ENCODE measurements at places on chromosomes 2 and 18.

GRCh38 chr18:78526923-78527711 lies 452.5 kb upstream of the SALL3 start:
- no peak for DNase-seq

- DNase-seq = no peak
Observed at GRCh38 chr18:66676699-66677098, 72.8 kb upstream of the CDH19 start.

- DNase-seq = no peak
Observed at GRCh38 chr2:71341645-71342044, 10.1 kb downstream of the ZNF638 start.

GRCh38 chr18:61851940-61852451 lies 40.8 kb downstream of the RNF152 start:
- no peak for DNase-seq

DNA sequence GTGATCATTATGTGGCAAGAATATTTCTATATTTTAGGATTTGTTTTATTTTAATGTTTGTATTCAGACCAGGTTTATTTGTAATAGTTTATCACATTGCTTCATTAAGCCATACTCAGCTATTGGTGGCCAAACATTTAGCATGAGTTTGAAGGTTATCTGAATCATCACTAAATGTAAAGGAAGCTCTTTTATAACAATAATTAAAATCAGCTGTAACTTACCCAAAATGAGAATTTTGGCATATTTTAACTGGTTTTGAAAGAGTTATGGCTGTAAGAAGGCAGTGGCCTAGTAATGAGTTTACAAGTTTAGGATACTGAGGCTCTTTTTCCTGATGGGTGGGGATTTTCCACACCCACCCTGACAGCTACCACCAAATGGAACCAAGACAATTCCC lies 177.8 kb downstream of the EN1 start:
- DNase-seq = no peak

DNA sequence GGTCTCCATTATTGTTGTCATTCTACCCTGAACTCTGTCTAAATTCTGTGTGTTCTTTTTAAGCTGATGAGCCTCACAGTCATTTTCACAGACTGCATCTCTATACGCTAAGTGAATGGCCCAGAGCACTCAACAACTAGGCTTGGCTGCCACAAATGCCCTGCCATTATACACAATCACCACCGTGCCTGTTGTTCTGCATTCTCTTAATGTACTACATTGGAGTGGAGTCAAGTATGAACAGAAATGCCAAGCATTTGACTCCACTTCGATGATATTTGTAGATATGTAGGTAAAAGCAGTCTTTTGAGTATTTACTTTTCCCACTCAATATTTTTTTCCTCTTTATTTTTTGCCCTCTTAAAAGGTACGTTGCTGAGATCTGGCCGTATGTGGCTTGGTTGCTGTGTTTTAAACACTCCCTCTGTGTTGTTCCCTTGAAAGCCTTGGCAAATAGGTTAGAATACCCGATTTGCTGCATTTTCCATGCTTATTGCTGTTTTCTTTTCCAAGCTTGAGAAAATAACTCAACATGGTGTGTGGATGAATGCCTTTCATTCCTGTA lies 36.2 kb upstream of the TMEFF2 start:
- no peak for DNase-seq

DNA sequence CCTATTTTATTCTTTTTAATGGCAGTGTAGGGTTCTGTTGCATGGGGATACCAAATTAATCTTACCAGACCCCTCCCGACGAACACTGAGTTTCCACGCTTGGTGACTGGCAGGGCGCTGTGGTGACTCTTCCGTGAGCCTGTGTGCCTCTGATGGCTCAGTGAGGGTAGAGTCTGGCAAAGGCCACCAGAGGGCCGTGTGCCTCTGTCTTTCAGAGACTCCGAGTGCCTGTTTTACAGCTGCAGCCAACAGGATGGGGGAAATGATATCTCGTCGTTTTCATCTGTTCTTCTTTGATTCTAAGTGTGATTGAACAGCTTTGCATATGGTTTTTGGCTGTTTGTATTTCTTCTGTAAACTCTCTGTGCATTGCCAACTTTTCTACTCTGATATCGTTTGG lies 99.8 kb downstream of the ZNF236 start:
- DNase-seq = peak; percentile 67

DNA sequence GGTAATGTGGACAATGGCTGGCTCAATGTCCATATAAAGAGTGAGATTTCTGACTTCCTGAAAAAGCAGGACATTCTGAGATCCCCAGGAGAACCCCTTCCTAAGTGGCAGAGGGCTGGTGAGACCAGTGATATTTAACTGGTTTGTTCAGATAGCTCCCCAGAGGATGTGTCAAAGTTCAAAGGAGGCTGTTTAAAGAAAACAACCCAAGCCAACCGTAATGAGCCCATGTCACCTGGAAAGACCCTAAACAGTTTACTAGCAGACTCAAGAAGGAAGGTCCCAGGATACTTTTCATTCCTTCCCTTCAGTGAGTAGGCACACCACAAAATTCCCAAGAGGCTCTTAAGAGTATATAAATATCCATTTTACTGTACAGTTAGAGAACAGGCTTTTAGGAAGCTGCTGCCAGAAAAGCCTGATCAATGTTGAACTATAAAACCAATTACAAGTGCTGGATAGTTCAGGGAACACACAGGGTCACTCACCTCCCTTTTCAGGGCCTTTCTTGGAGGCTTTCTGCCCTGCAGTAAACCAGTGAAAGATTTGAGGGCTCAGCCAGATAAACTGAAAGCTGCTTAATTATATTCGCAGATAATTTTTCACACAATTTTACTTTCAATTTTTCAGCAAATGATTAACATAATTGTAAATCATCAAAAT lies 293.5 kb downstream of the ASXL3 start:
- no peak for DNase-seq

DNA sequence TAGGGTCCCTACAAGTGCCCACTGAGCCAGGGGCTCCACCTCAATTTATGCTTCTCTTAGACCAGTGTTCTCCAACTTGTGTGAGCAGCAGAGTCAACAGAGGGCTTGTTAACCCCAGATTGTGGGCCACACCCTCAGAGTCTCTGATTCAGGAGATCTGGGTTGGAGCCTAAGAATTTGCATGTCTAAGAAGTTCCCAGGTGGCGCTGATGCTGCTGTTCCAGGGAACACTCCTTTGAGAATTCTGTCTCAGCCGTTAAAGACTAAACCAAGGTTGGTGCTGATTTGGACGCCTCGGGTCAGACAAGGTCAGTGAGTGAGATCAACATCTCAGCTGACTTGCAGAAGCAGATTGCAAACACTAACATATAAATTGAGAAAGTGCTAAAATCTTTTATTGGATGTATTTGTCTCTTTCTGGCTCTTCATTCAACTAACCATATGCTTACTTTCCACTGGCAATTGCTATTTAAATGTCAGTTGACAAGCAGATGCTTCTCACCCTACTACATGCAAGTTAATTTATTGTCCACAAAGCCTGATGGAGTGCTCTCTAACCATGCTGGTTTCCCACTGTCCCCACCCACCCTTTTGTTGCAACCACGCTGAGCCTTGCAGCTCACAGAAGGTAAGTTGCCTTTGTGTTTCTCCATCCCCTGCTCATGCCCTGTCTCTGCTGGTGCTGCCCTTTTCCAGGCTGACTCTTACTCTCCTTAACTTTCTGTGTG lies 31.5 kb downstream of the LYPD1 start:
- DNase-seq = peak; percentile 66

DNA sequence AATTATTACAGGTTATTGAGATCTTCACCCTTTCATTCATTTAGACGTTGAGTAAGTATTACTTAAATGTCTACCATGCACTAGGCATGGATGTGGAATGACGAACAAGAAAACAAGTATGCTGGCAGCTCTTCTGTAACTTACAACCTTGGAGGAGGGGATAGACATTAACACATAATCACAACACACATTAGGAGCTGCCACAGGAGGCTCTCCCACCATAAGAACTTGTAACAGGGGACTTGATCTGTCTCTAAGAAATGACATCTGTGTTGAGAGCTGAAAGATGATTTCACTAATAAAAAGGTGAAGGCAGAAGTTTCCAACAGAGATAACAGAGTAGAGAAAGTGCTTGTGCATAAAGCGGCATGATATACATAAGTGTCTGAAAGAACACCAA lies 384.7 kb upstream of the ZEB2 start:
- DNase-seq = no peak

DNA sequence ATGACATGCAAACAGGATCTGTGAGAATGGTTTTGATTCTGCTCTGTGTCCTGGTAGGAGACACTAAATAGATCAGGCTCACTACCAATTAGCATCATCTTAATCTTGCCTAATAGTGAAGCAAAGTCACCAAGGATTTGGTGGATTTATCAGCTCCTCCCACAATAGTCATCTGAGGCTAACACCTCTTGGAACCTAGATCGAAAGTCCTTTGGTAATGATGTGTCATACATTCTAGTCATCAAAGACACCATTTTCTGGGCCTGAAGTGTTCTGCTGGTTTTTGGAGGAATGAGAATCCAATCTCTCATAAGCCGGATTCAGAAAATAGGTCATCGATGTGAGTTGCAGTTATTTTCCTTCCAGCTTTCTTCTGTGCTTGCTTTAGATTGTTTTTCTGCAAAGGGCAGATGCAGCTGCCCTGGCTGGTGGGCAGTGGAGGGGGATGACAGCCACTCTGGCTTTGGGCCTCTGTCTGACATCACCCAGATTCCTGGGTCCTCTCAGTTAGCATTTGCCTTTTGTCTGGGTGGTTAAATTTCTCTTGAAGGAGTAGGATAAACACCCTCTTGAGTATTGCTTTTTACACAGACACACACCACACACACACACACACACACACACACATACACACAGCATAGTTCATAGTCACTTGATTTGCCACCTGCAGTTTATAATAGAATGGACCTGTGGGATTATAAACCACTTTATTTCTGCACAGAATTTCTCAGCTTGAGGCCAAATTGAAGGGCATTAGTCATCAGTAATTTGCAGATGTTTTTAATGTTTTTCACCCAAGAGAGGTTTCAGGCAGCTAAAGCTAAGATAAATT lies at the start of gene MYO3B:
Gene MYO3B, plus strand, starts transcription at position 198 of the 832 bp plus-strand sequence. Its CDS starts 141 bp downstream, at position 339.
- DNase-seq = no peak

DNA sequence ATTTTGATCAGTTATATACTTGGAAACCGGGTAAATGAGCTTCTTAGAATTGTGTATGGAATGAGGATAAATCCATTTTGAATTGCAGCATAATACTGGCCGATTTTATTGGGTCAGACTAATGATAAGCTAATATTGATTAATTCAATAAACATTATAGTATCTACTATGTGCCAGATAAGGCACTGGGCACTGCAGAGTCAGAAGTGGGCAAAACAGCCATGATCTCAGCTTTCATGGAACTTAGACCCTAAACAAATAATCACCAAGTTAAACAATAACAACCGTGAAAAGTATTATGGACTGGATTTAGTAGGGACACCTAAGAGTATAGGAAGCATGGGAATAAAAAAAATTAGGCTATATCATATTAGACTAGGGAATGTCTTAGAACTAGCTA lies 297.0 kb upstream of the PKDCC start:
- no peak for DNase-seq

DNA sequence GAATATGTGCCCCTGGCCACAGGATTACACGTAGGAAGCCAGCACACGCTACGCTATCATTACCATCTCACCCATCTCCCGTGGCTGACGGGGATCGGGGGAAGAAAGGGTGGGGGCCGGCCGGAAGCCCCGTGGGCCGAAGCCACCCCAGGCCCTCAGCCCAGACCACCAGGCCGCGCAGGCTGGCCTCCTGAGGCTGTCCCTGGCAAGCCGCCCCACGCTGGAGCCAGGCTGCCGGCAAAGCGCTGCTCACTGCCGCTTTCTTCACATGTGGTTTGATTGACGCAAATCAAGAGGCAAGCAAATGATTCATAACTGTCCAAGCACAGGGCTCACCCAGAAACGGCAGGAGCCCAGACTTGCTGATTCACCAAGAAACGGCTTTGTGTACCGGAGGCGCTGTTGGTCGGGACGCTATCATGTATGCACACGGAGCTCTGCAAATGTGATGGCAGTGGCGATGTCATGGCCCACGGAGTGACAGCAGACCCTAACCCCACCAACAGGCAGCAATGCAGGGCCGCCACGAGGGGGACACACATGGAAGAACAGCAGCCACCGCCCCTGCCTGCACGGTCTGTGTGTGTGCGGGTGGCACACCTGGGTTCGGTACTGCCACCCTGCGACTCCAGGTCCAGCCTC lies 125.7 kb downstream of the HDAC4 start:
- peak; percentile 73 for DNase-seq

GRCh38 chr2:17756668-17757067 lies 2.7 kb downstream of the GEN1 start:
- no peak for DNase-seq

- no peak for DNase-seq
Observed at GRCh38 chr2:168649562-168649961, 152.9 kb upstream of the NOSTRIN start.

DNA sequence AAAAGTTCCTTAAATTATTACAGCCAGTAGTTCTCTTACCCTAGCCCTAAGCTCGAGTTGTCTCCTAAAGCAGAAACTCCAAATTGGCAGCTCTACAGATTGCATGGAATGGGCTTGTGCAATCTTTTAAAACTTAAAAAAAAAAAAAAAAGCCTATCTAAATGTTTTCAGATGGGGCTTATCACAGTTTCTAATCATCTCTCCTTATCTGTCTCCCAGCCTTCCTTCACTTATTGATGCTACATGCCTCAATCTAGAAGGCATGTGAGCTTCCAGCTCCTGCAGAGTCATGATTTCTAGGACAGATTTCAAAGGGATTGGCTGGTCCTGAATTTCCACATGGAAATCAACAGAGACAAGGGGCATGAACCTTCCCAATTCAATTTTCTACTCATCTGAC lies 33.1 kb upstream of the PELI1 start:
- DNase-seq = no peak

- no peak for DNase-seq
Observed at GRCh38 chr2:133773854-133774653, 205.8 kb upstream of the NCKAP5 start.

DNA sequence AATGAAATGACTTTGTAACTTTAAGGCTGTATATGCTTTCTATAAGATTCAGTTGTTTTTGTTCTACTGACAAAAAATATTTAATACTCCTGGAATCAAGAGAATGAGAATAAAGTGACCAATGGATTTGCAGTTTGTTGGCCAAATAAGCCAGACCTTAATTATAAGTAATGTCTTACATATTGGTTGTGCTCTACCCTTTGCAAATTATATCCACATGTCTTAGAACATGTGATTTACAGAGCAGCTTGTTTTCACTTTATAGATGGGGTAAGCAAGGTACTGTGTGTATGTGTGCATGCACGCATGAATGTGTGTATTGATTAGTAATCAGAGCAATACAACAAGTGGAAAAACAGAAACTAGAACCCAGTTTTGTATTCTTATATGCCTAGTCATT lies 59.1 kb downstream of the RMDN2 start:
- DNase-seq = no peak

DNA sequence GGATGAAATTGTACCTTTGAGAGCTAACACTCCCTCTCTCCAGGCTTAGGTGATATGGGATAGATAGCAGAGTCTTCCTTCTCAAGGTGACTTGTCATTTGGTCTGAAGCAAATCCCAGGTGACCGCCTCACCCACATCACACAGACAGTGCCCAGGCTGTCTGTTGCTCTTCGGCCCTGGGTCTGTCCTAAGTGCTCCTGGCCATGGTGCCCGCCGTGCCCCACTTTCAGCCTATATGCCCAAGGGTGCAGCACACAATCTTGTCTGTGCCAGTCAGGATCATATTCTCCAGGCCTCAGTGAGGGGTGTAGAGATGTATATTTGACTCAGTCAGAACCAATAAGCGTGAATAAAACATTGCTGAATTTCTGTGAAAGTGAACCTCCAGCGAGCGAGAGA lies 326.8 kb downstream of the DYSF start:
- DNase-seq = no peak

- DNase-seq = no peak
Observed at GRCh38 chr18:34789768-34790344, 79.8 kb downstream of the DTNA start.
